ENCODE measurements at places on chromosomes 11 and 22.

DNA sequence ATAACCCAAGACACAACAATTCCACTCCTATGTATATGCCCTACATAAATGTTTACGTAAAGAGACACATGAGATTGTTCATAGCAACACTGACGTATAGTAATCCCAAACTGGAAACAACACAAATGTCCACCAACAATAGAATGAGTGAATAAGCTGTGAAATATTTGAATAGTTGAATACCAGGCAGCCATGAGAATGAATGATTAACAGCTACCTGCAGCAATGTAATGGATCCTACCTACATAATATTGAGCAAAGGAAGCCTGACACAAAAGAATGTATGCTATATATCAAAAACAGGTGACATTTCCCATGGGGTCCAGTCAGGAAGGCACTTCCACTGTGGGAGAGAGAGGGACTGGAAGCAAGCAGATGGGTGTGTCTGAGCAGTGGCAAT, 92.8 kb upstream of the LINC01488 start:
- H3K27ac ChIP-seq: no peak overlapping the region
- H3K36me3 ChIP-seq: no peaks in the 10 kb centered on the region
- H3K27me3 ChIP-seq: no peaks in the 10 kb centered on the region
- H3K4me1 ChIP-seq: no peaks in the 10 kb centered on the region
- no peak for DNase-seq

DNA sequence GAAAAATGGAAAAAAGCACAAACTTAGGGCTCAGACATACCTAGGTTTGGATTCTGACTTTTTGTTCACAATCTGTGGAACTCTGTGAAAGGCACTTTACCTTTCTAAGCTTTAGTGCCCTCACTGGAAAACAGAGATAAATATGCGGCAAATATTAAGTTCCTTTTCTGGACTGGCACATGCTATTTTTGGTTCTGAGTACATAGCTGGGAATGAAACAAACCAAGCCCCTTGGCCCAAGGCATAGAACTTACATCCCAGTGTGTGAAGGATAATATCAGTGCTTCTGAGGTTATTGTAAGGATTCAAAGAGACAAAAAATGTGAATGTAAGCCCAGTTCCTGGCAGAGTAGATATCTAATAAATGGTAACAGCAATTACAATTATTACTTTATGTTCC, 227.5 kb downstream of the ADAMTS15 start:
- H3K4me3 ChIP-seq: no peak overlapping the region
- no peaks in the 10 kb centered on the region for H3K36me3 ChIP-seq
- no peak overlapping the region for H3K27ac ChIP-seq
- H3K27me3 ChIP-seq: no peaks in the 10 kb centered on the region

DNA sequence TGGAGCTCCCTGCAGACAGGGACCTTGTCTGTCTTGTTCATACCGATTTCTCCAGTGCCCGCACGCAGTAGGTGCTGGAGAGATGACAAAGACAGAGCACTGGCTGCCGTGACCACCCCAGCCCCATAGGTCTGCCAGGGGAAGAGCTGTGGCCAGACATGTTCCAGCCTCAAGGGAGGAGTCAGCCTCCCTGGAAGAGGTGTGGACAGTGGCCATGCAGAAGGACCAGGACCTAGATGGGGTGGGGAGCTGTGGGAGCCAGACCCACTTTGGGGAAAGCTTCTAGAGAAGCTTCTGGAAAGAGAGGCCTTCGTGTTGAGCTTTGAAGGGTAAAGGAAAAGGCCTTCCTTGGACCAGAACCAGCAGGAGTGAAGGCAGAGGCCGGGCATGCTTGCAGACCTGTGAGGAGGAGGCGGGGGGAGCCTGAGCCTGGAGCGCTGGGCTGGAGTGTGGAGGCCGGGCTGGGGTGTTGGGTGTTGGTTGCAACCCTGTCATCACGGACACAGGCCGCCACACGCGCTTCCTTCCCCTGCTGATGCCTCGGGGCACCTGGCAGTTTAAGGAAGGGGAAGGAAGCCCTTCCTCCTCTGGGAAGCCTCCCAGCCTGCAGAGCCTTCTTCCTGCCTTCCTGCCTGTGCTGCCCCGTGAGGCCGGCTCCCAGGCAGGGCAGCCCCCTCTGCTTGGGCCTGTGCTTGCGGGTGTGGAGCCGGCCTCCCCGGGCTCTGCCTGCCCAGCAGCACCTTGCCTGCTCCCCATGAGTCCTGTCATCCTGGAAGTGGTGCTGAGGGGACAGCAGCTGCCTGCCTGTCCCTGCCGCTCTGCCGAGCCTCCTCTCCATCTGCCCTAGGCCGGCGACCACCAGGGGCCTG, 12.3 kb downstream of the RELT start:
- H3K27ac ChIP-seq: peak overlapping the region; percentile 16
- H3K4me1 ChIP-seq: peaks cover 26% of the 10 kb centered on the region
- no peaks in the 10 kb centered on the region for H3K36me3 ChIP-seq
- no peaks in the 10 kb centered on the region for H3K27me3 ChIP-seq
- no peak for DNase-seq

DNA sequence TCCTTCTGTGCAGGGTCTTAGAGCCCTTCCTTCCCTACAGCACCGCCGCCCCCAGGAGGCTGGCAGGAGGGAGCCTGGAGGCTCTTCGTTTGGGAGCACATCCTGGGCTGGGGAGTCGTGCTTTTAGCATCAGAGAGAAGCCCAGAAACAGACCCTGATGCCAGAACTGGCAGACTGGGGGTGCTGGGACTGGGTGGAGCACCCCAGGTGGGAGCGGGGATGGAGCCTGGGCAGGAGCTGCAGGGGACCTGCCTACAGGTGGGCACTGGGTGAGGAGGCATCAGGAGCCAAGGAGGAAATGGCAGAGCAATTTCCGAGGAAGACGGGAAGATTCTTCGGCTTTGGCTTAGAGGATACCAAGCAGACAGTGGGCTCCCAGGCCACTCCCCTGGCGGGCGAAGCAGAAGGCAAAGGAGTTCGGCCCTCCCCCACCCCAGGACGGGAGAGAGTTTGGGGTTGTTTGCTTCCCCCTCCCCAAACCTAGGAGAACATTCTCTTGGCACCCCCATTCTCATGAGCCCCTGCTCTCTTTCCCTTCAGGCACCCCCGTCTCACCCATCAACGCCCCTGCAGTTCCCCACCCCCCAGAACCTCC, 1.1 kb downstream of the SYT7 start:
- H3K4me3 ChIP-seq: no peak overlapping the region
- H3K27me3 ChIP-seq: peaks cover 14% of the 10 kb centered on the region
- H3K4me1 ChIP-seq: peaks cover 13% of the 10 kb centered on the region
- no peaks in the 10 kb centered on the region for H3K36me3 ChIP-seq
- no peak overlapping the region for H3K27ac ChIP-seq

- H3K36me3 ChIP-seq: no peaks in the 10 kb centered on the region
- no peak overlapping the region for H3K4me3 ChIP-seq
- DNase-seq: no peak
Observed at GRCh38 chr11:134727204-134727603, 315.2 kb upstream of the B3GAT1 start.

DNA sequence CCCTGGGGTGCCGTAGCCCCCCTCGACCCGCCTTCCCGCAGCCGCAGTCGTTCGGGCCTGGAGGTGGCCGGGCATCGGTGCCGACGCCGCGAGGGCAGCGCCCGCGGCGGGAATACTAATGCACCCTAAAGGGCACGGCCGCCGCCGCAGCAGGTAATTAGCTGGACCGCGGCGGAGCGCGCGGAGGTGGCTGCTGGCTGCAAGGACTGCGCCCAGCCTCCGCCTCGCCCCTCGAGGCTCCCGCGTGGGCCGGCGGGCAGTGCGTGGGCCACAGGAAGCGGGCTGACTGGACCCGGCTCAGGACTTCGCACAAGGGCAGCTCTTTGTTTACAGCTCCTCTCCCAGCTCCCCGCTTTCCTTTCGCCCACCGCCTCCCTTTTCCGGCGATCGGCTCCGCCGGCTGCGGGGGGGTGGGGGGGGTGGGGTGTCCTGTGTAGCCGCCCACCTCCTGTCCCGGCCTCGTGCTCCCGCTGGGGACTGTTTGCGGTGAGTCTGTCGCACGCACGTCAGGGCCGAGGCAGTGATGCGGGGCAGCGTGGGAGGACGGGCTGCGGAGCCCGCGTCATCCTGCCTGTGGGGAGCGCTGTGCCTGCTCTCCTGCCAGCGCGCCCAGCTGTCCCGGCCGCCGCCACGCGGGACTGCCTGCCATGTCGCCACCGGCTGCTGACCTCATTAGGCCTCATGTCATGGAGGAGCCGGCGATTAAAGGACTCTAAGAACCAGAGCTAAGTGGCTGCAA, 53.2 kb downstream of the GRIK4 start:
- peaks cover 76% of the 10 kb centered on the region for H3K27me3 ChIP-seq
- peak overlapping the region; percentile 24 for H3K4me3 ChIP-seq
- no peak overlapping the region for H3K27ac ChIP-seq
- peak; percentile 56 for DNase-seq

- no peak overlapping the region for H3K4me3 ChIP-seq
- H3K27me3 ChIP-seq: no peaks in the 10 kb centered on the region
- H3K36me3 ChIP-seq: no peaks in the 10 kb centered on the region
- no peak overlapping the region for H3K27ac ChIP-seq
Observed at GRCh38 chr11:41289408-41289807, 170.0 kb downstream of the LRRC4C start.

GRCh38 chr11:48025984-48026340, 45.6 kb downstream of the PTPRJ start:
- H3K4me3 ChIP-seq: no peak overlapping the region
- H3K36me3 ChIP-seq: no peaks in the 10 kb centered on the region
- DNase-seq: no peak
- H3K27me3 ChIP-seq: no peaks in the 10 kb centered on the region
- no peak overlapping the region for H3K27ac ChIP-seq

DNA sequence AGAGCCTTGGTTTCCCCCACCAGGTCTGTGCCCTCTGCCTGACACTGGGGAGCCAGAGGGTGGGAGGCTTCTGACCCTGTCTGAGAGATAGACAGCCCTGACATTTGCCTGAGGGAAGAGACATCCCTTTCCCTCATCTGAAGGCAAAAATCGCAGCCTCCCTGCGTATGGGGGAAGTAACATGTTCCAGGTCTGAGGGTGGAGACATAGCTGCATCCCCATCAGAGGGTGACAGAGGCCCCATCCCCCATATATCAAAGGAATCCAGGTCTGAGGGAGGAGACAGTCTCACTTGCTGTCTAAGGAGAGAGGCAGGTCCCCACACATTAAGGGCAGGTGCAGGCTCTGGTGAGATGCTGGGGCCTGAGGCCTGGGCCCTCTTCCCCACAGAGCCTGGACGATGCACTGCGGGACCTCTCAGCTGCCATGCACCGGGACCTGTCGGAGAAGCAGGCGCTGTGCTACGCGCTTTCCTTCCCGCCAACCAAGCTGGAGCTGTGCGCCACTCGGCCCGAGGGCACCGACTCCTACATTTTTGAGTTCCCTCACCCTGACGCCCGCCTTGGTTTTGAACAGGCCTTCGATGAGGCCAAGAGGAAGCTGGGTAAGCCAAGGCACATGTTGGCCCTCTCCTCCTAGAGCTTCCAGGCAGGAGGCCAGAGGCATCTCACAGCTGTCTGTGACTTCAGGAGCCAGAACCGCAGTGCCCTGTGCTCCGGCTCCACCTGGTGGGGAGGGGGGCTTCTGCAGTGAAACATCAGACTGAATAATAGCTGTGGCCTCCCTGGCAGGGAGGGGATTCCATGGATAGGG, 16.1 kb upstream of the RELT start:
- DNase-seq: peak; percentile 57
- H3K27ac ChIP-seq: no peak overlapping the region
- H3K4me1 ChIP-seq: no peaks in the 10 kb centered on the region

DNA sequence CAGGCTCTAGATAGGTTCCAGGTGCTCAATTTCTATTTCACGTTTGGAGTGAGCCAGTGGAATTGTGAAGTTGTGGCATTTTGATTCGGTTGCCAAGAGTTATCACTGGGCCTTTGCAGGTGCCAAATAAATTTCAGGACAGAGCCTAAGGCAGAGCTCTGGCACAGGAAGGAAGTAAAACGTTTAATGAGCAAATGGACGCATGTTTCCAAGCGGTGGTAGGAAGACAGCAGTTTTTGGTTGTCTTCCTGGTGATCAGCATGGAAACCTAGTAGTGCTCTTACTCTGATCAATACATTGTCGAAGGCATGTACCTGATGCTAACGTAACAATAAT, 452 bp downstream of the BIRC3 start:
- no peak for DNase-seq
- no peak overlapping the region for H3K27ac ChIP-seq
- H3K36me3 ChIP-seq: no peaks in the 10 kb centered on the region

DNA sequence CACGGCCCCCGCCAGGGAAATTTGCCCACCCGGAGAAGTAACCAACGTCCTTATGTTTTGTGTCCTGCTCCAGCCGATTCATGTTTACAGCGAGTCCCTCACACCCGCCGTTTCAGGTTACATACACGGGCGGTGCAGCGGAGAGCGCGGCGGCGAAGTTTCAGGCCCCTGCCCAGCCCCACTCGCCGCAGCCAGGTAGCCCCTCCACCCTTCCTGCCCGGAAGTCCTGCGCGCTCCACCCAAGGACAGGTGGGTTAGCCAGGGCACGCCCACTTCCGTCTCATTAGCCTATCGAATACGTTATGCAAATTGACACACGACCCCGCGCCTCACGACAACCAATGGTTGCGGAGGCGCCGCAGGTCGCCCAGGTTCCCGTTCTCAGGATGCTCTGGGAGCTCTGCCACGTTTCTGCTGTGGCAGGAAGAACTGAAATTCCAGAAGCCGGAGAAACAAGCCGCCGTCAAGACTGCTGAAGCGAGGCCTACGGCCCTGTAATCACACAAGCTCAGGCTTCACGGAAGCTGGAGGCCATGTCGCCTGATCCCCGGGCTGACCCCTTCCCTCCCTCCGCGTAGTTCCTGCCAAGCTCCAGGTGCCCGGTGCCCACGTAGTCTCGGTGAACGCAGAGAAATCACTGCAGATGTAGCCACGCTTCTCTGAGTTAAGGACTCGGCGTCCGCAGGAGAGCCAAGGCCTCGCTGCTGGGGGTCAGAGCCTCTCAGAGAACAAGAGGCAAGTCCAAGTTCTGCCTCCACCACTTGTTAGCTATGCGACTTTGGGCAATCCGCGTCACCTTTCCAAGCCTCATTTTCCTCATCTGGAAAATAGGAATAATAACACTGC, 22.4 kb upstream of the MYH9 start:
- no peaks in the 10 kb centered on the region for H3K27me3 ChIP-seq
- H3K4me1 ChIP-seq: peaks cover 10% of the 10 kb centered on the region
- DNase-seq: peak; percentile 98

Measured in cardiac muscle cell (in vitro differentiated cells and primary cell).